Activated CD8-positive, alpha-beta memory T cell treated with anti-CD3 and anti-CD28 coated beads, Interleukin-2, amount 10 ng/mL, durations not matched to agents 7 days and 5 days (primary cell): ENCODE measurements at places on chromosomes 2 and 18.

- no peak for DNase-seq
- no peak overlapping the region for H3K4me3 ChIP-seq
- peaks cover 20% of the 10 kb centered on the region for H3K36me3 ChIP-seq
- H3K27ac ChIP-seq = peak overlapping the region; percentile 21
Measured at GRCh38 chr18:23068570-23069310, 66.5 kb upstream of the CABLES1 start.

- no peak overlapping the region for H3K27ac ChIP-seq
- H3K36me3 ChIP-seq = no peaks in the 10 kb centered on the region
- no peaks in the 10 kb centered on the region for H3K27me3 ChIP-seq
- no peaks in the 10 kb centered on the region for H3K4me1 ChIP-seq
Measured at GRCh38 chr2:67311536-67311935, 85.6 kb upstream of the ETAA1 start.

DNA sequence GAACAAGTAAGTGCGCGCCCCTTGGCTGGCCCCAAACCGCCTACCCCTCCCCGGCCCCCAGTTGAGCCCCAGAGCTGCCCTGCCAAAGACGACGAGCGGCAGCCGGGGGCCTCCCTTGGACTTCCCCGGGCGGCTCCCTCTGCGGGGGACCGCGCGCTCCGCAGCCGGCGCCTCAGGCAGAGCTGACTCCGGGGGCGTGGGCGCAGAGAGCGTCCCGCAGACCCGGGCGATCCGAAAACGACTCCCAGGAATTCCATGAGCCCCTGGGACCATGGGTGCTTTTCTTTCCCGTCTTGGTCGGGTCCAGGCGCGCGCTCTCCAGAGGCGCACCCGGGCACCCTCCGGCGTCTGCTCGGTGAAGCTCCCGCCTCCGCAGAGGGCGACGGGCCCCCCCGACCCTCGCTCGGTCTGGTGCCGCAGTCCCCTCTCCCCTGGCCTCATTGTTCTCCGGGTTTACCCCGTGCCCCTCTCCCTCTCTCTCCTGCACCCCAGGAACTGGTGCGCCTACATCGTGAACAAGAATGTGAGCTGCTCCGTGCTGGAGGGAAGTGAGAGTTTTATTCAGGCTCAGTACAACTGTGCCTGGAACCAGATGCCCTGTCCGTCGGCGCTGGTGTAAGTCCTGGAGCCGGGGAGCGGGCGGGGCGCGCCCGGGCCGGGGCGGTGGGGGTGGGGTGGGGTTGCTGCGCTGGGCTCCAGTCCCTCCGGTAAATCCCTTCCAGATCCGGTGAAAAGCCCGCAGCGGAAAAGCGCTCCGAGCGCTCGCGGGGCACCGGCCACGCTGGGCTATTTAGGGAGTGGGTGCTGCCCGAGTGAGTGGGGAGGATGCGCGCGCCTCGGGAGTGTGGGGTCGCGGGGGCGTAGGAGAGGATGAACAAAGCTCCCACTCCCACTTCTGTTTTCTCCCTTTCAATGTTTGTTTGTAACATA is 776 bp downstream of the EMILIN2 start:
- peaks cover 6% of the 10 kb centered on the region for H3K36me3 ChIP-seq
- peak overlapping the region; percentile 74 for H3K4me3 ChIP-seq
- DNase-seq = no peak

DNA sequence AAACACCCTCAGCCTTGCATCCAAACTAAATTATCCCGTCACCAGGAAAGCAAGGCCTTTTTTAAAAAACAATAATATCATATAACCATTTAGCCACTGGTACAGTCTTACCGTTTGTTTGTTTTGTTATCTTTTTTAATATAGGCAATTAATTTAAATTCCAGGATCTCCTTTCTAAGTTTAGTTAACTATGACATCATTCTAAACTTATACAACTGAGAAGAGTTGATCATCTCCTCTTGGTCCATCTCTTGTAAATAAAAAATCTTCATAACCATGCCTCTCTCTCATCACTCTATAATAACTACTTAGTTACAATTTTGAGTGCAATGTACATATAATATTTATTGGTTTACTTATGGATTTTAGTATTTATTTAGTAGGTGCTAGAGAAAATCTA is 46.2 kb downstream of the RND3 start:
- no peaks in the 10 kb centered on the region for H3K4me1 ChIP-seq
- no peak for DNase-seq
- no peaks in the 10 kb centered on the region for H3K36me3 ChIP-seq

GRCh38 chr18:61402726-61403125 is 69.5 kb downstream of the CDH20 start:
- no peak overlapping the region for H3K4me3 ChIP-seq
- no peaks in the 10 kb centered on the region for H3K36me3 ChIP-seq
- DNase-seq = no peak
- H3K27ac ChIP-seq = no peak overlapping the region
- H3K27me3 ChIP-seq = peaks cover 2% of the 10 kb centered on the region
- H3K4me1 ChIP-seq = no peaks in the 10 kb centered on the region

- no peak overlapping the region for H3K4me3 ChIP-seq
- no peak overlapping the region for H3K27ac ChIP-seq
- no peak for DNase-seq
- H3K36me3 ChIP-seq = no peaks in the 10 kb centered on the region
- H3K4me1 ChIP-seq = no peaks in the 10 kb centered on the region
Measured at GRCh38 chr18:71252351-71252865, 963.6 kb downstream of the SOCS6 start.

- no peak for DNase-seq
- H3K27me3 ChIP-seq = peaks cover 12% of the 10 kb centered on the region
- H3K27ac ChIP-seq = no peak overlapping the region
- no peak overlapping the region for H3K4me3 ChIP-seq
- H3K4me1 ChIP-seq = peaks cover 44% of the 10 kb centered on the region
- peaks cover 4% of the 10 kb centered on the region for H3K36me3 ChIP-seq
Measured at GRCh38 chr2:172438741-172439508, 11.5 kb downstream of the ITGA6 start.

DNA sequence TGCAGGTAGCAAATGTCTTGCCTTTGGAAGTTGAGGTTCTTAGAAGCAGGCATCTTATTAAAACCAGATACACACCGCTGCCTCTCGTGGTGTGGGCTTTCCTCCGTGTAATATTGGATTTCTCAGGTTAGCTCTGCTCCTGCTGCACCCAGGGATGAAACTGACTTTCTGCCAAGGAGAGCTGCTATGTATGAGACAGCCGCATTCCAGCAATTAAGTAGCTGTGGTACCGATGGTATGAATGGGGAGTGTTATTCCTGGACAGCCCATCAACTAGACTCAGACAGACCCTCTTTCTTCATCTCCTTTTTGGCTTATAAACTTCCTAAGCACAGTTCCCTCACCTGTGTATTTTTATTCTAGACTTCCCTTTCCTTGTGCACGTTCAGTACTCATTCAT is 6.8 kb upstream of the EHD3 start:
- no peak overlapping the region for H3K4me3 ChIP-seq
- H3K4me1 ChIP-seq = peaks cover 3% of the 10 kb centered on the region
- no peaks in the 10 kb centered on the region for H3K36me3 ChIP-seq
- H3K27me3 ChIP-seq = peaks cover 45% of the 10 kb centered on the region
- no peak for DNase-seq

- no peaks in the 10 kb centered on the region for H3K4me1 ChIP-seq
- no peaks in the 10 kb centered on the region for H3K27me3 ChIP-seq
- no peak overlapping the region for H3K27ac ChIP-seq
Measured at GRCh38 chr2:239690651-239691631, 290.1 kb upstream of the HDAC4 start.

DNA sequence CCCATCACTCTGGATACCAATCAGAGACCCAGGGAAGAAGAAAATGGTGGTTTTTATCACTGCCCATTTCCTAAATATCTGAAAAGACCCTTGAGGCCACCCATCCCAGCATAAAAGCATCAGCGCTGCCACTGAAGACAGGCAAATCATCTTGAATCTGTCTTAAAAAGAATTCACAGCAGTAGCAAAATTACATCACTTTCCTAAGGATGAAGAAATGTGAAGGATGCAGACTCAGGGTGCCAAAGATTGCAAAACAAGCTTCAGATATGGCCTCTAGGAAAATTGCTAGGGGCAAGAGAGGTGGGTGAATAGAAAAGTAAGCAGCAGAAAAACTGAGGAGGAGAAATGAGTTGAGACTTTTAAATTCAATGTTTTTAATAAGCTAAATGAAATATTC is 70.0 kb downstream of the SLC25A12 start:
- H3K4me1 ChIP-seq = no peaks in the 10 kb centered on the region
- H3K4me3 ChIP-seq = no peak overlapping the region
- H3K36me3 ChIP-seq = peaks cover 22% of the 10 kb centered on the region
- no peak for DNase-seq
- H3K27me3 ChIP-seq = no peaks in the 10 kb centered on the region

DNA sequence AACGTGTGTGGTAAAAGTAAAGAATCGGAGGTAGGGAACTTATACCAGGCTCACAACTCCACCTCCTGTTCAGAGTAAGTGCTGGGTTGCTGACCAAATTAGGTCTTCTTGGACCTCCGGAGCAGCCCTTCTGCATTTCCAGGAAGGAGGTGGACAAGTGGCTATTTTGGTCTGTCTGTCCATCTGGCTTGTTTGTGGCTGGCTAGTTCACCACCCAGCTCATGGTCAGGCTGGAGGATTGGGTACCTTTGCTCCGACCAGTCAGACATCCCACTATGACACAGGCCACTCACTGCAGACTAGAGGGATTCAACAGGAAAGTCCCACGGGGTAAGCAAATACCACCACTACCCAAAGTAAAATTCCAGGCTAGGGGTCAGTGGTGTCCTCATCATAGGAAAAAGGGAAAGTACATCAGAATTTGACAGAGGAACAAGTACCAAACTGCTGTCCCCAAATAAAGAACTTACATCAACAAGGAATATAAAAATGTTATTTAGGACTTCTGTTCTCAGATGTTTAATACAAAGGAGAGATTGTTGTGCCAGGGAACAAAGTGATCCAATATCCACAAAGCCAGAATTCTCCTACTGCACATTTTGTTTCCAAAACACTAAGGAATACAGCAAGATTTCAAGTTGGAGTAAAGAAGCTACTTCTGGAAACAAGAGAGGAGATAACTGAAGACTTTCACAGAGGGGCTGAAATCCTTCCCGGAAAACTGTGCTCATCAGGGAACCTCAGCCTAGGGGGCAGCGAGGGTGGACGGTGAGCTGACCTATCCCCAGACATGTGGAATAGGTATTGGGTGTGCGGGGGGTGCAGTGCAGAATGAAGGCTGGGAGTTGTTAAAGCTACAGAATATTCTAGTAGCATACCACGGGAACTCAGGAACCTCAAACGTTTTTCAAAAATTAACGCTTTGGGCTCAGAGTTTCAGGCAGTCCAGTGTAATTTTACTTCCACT is 56.9 kb downstream of the BCL2 start:
- H3K4me1 ChIP-seq = peaks cover 74% of the 10 kb centered on the region
- no peaks in the 10 kb centered on the region for H3K27me3 ChIP-seq
- no peak for DNase-seq
- peaks cover 62% of the 10 kb centered on the region for H3K36me3 ChIP-seq

- no peak overlapping the region for H3K27ac ChIP-seq
- H3K36me3 ChIP-seq = peaks cover 20% of the 10 kb centered on the region
- H3K27me3 ChIP-seq = no peaks in the 10 kb centered on the region
Measured at GRCh38 chr2:183204397-183204796, 80.2 kb downstream of the NUP35 start.

DNA sequence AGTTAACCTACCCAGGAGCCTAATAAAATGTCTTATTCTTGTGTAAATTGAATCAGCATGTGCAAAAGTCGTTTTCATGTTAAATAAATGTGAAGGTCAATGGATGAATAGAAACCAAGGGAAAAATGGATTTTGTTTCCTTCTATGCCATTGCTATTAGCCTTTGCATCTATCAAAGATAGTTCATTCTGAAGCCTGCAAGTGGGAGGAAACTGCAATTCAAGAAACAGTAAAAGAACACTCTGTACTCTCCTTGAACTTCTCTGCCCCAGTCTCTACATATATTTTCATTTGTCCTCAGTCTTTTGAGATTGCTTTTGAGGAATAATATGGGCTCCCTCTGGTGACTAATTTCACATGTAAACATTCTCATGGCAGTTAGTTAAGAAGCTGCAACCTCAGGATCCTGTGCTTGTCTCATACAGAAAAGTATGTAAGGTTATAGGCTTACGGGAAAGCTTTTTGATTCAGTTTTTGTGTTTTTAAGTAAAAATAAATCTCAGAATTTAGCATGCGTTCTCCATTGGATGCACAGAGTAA is 1590.0 kb upstream of the LRRTM1 start:
- H3K27me3 ChIP-seq = no peaks in the 10 kb centered on the region
- no peaks in the 10 kb centered on the region for H3K4me1 ChIP-seq
- no peaks in the 10 kb centered on the region for H3K36me3 ChIP-seq

GRCh38 chr2:188449561-188449960 is 157.9 kb downstream of the GULP1 start:
- no peaks in the 10 kb centered on the region for H3K27me3 ChIP-seq
- DNase-seq = no peak
- H3K27ac ChIP-seq = no peak overlapping the region
- H3K4me1 ChIP-seq = no peaks in the 10 kb centered on the region
- H3K4me3 ChIP-seq = no peak overlapping the region

DNA sequence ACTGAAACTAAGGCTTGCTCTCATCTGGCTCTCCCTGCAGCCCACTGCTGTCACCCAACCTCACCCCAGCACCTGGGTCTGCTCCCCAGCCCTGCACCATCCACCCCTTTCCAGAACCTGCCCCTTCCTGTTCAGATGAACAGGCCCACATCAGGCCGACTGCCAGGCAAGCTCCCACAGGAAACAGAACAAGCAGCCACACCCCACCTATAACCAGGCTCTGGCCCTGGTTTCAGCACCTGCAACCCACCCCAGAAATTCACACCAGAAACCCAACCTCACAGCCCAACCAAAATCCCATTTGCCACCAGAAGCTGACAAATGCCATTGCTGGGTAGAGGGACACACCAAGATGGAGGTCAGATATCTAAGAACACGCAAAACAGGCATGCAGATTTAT is 159.2 kb upstream of the ID2 start:
- H3K27ac ChIP-seq = peak overlapping the region; percentile 93
- DNase-seq = peak; percentile 67
- H3K27me3 ChIP-seq = no peaks in the 10 kb centered on the region
- peaks cover 17% of the 10 kb centered on the region for H3K36me3 ChIP-seq

GRCh38 chr2:58992062-58992706 is 751.1 kb upstream of the FANCL start:
- no peaks in the 10 kb centered on the region for H3K36me3 ChIP-seq
- H3K4me1 ChIP-seq = no peaks in the 10 kb centered on the region
- H3K27me3 ChIP-seq = no peaks in the 10 kb centered on the region
- H3K27ac ChIP-seq = no peak overlapping the region
- H3K4me3 ChIP-seq = no peak overlapping the region

DNA sequence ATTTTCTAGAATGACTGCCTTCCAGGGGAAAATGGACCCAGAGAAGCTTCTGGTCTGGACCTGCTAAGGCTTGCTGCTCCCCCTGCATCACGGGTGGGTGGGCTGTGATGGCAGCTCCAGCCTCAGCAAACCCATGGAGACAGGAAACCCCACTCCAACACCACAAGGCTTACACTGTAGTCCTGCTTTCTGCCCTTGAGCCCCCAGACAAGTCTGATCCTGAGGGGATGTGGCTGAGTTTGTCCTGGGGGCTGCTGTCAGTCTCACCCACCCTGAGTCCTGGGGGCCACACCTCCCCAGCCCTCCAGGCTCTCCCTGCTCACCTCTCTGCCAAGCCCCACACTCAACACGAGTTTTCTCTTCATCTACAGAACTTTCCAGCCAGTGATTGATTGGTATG is 279.4 kb downstream of the EIPR1 start:
- no peak for DNase-seq
- no peak overlapping the region for H3K27ac ChIP-seq
- H3K36me3 ChIP-seq = no peaks in the 10 kb centered on the region
- H3K4me3 ChIP-seq = no peak overlapping the region
- H3K4me1 ChIP-seq = no peaks in the 10 kb centered on the region
